Activated naive CD4-positive, alpha-beta T cell treated with anti-CD3 and anti-CD28 coated beads for 36 hours (primary cell): ENCODE measurements at places on chromosomes 1 and 21. TPM values are rescaled to one million over a fixed set of nuclear protein-coding genes. Genes with fewer than 3 reads are reported as not detected.

Gene TTC34
- total RNA-seq, result 1.1 TPM

- DNase-seq, result no peak
These were observed 58.2 kb downstream of the NFASC start for GRCh38 chr1:204928671-204929486.

Gene TRIM67
- total RNA-seq, result not detected

Gene TMEM82
- not detected for total RNA-seq

Gene MYCL
- total RNA-seq, result 0.19 TPM

DNA sequence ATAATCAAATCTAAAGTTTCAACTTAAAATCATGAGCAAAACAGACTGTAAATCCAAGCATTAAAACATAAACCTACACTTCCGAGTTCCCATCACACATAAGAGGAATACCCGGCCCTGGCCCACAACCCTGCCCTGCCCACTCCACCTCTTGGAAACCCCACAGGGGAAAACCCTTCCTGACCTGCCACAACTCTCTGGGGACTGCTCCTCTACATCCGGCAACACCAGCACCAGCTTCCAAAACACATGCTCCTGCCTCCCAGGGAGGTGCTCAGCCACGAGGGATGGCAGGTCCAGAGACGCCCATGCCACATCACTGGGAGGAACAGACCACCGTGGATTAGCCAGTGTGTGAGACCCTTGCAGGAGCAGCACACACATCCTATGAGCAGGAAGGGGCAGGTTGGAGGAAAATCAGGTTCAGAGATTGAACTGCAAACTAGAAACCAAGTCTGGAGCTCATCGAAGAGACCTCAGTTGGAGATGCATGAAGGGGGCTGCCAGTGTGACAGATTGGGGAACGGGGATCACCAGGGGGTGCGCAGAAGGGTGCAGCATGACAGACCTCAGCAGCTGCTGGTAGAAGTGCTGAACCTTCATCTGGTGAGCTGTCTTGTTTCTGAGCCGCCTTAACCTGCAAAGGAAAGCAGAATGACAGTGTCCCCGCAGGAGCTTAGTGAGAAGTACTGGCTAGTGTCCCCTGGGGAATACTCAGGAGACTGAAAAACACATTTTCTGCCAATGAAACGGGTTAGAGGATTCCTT is 25.8 kb upstream of the LSS start:
- no peak for DNase-seq

Gene TSSK3
- 0.84 TPM for total RNA-seq

GRCh38 chr1:155272466-155273342 is 600 bp downstream of the CLK2 start:
- no peak for DNase-seq

Gene BRINP2
- total RNA-seq, result not detected

Gene TMEM240
- not detected for total RNA-seq

Gene PADI2
- total RNA-seq, result not detected

Gene RUNX3
- 72.3 TPM for total RNA-seq

GRCh38 chr1:37631036-37631435 is 3.7 kb downstream of the RSPO1 start:
- DNase-seq, result no peak
